EL (cell line): ENCODE measurements at places on chromosomes 13 and 19.

DNA sequence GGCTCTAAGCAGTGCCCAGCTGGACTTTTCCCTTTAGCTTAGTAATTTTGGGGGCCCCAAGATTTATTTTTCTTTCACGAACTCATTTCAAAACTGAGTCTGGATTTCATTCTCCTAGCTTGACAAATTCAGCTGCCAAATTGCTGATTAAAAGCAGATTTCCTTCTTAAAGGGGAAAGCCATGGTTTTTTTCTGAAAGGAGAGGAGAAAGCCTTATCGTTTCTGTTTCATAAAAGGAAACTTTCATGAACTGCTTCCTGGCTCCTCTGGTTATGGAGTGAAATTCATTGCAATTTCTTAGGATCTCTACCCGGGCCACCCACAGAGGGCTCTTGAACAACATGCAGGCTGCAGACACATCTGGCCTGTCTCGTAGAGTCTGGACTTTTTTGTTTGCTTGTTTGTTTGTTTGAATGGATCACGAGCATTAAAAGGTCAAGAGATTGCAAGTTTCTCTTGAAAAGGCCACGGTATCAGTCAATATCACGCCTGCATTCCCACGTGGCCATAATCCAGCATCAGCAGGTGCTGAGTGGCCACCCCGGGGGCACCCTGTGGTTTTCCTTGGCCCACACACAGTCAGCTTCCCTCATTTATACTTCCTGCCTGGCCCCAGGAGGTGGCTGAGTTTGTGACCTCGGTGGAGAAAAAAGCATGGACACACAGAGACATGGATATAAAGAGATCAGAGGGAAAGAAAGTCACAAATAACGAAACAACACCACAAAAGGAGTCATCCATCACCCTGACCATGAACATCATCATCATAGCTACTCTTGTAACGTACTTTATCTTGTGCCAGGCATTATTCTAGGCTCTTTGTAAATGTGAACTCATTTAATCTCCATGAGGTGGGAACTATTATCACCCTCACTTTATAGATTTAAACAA is 10.5 kb upstream of the KLK4 start:
- DNase-seq = peak; percentile 12

GRCh38 chr13:110251193-110251819 is 55.7 kb downstream of the COL4A1 start:
- no peak for DNase-seq

- no peak for DNase-seq
Observed at GRCh38 chr19:55442372-55442961, 633 bp downstream of the SHISA7 start.

- DNase-seq = peak; percentile 49
Observed at GRCh38 chr19:15316498-15316897, 15.8 kb downstream of the BRD4 start.

- DNase-seq = peak; percentile 93
Observed at GRCh38 chr13:30341815-30342570, 34.6 kb upstream of the KATNAL1 start.

- no peak for DNase-seq
Observed at GRCh38 chr19:35070471-35070870, 28.9 kb downstream of the HPN start.

- peak; percentile 55 for DNase-seq
Observed at GRCh38 chr19:19406878-19407632, 1.6 kb downstream of the GATAD2A start.

DNA sequence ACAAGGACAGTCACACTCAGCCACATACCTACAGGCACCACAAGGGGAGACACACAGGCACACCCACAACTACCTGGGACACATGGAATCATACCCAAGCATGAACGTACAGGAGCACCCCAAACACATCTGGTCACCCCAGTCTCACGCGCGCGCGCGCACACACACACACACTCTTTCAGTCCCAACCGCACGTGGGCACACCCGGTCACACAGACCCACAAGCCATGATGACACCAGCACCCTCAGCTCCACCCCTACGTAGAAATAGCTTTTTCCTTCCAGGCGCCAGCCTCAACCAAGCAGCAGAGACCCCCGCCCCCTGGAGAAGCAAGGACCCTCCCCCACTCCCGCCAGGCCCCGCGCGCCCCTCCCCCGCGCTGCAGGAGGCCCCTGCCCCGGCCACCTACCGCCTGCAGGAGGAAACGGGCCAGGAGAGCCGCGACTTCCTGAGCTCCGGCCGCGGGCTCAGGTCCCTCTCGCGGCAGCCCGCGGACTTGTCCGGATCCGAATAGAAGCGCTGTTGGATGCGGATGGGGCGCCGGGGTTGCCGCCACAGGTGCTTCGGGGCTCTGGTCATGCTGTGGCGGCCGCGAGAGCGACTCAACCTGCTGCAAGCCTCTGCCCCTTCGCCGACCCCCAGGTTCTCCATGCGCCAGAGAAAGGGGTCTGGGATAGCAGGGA is 6.4 kb upstream of the PDE4C start:
- DNase-seq = peak; percentile 25

DNA sequence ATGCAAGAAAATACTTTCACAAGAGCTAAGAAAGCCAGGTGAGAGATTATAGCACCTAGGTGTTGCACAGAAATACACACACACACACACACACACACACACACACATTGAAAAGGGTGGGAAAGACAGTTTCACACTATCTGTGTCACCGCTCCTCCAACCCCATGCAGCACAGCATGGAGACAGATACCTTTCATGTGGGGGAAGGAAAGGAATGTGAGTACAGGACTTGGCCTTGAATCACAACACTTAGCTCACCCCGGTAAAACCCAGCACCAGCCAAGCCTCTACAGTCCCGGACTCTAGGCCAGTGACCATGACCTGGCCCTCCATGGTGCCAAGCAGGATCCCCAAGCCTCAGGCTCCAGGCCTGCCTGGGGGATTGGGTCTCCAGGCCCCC is 462.0 kb upstream of the SPRY2 start:
- DNase-seq = no peak

DNA sequence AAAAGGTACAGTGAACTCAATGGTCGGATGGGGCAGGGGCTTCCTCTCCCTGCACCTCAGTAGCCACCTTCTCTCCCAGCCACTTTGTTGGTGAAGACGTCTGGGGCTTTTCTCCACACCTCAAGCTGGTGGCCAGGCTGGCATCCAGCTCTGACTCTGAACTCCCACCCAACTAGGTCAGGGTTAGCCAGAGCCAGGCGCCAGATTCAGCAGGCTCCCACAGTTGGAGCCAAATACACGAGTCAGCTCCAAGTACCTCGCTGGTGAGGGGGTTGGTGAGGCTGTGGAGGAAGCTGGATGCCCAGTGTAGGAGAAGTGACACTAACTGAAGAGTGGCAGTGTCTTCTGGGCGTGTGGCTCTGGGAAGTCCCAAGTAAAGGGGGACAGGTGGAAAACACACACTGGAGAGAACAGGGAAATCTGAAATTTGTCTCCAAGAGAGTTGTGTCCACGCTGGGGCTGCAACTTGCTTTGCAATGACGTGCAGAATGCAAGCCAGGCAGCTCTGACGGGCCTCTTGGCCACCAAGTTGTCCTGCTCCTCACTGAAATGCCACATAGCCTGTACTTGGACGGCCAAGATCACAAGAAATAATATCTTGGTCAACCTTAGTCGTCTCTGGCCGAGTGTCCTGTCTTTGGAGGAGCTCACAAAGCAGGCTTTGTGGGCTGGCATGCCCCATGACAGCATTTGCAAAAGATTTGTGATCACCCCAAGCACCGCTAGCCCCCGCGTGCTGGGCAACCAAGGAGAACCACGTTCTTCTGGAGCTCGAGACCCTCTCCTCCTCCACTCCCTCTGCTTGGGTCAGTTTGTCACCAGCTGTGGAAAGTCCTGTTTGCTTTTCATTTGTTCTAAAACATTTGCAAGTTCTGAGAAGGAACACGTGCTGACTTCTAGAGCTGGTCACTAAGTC is 18.1 kb downstream of the SLC7A1 start:
- peak; percentile 34 for DNase-seq

GRCh38 chr19:14369399-14370168 is 11.7 kb upstream of the ADGRE5 start:
- DNase-seq = peak; percentile 47

- no peak for DNase-seq
Observed at GRCh38 chr13:112184261-112184660, 117.3 kb downstream of the SOX1 start.

DNA sequence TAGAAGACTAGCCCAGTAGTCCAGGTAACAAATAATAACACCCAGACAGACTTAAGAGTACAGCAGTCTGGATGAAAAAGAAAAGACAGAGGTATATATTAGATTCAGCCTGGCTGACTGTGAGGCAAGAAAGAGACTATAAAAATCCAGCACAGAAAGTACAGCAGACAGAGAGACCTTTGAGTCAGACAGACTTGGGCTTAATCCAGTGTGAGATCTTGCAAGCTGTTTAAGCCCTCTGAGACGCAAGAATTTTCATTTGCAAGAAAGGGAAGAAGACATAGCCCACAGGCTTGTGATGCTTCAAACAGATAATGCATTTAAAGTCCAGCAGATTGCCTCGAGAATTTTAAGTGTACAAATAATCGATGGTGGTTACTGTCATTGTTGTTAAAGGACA is 471.4 kb downstream of the LIG4 start:
- DNase-seq = no peak

- no peak for DNase-seq
Observed at GRCh38 chr19:29366757-29367156, 153.8 kb upstream of the UQCRFS1 start.

GRCh38 chr19:41928221-41928683 is at the start of gene ERFL:
TSS of gene ERFL (minus strand) at chr19:41928449. CDS start at chr19:41912919, 15,530 bp downstream.
- peak; percentile 31 for DNase-seq

- no peak for DNase-seq
Observed at GRCh38 chr19:40598918-40599307, 2.3 kb upstream of the LTBP4 start.

GRCh38 chr19:17234911-17235299 is 8.9 kb downstream of the OCEL1 start:
- peak; percentile 65 for DNase-seq

GRCh38 chr19:35119578-35120155 is 4.0 kb downstream of the FXYD3 start:
- no peak for DNase-seq

DNA sequence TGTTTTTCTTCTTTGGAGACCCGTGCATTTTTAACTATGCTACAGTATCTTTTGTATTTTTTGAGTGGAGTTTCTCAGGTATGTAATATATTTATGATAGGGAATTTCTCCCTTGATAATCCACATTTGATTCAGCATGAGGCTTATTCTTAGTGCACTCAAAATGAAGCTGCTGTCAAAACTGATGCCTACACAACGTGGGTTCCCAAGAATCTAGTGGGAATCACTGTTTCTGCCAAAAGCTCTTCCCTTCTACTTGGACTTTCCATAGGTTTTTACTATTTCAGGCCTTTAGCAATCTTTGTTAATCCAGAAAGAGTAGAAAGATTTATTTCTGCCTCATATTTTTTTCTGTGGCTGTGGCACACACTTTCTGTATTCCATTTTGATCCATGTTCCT is 1003.7 kb downstream of the SLITRK5 start:
- DNase-seq = no peak

DNA sequence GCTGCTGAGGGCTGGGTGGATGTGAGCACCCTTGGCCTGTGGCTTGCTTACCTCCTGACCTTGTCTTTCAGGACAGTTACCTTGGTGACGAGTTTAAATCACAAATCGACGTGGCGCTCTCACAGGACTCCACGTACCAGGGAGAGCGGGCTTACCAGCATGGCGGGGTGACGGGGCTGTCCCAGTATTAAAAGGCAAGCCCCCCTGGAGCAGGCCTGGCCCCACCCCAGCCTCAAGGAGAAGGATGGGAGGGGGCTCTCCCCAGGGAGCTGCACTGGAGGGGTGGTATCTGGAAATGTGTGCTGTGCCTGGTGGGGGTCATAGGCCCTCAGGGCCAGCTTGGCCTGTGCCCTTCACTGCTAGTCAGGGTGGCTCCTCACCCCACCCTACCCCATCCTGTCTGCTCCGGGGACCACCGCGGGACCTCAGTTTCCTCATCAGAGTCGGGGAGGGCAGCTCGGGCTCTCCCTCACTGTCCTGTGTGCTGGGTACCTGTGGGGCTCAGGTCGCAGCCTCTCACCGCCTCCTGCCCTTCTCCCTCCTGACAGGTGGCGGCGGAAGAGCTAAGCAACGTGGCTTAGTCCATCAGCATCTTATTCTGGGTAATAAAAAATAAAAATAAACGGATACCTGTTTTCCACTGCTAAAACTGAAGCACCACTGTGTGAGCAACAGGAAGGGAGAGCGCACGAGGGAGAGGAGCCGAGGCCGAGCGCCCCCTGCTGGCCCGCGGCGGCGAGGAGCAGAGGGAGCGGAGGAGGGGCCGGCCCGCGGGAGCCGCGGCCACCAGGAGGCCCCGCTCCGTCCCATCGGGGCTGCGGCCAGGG is 29.8 kb downstream of the CERS1 start:
- DNase-seq = peak; percentile 62

DNA sequence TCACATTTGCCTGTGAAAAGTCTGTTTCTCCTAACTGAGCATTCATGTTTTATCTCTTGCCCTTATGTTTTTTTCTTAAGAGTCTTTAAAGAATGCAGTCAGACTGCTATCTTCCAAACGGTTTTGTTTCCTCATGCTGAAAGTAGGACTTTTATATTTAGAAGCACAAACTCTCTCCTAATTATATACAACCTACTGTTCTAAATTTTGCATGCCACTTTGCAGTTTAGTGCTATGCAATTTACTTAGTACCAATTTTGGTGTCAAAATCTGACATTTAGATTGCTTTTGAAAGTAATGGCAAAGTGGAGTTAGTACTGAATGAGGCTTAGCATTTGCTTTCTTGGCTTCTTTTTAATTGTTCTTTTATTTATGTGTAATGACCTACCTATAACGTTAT is 55.1 kb upstream of the PCDH20 start:
- no peak for DNase-seq

GRCh38 chr13:52842441-52842840 is 6.0 kb downstream of the PCDH8 start:
- DNase-seq = no peak

DNA sequence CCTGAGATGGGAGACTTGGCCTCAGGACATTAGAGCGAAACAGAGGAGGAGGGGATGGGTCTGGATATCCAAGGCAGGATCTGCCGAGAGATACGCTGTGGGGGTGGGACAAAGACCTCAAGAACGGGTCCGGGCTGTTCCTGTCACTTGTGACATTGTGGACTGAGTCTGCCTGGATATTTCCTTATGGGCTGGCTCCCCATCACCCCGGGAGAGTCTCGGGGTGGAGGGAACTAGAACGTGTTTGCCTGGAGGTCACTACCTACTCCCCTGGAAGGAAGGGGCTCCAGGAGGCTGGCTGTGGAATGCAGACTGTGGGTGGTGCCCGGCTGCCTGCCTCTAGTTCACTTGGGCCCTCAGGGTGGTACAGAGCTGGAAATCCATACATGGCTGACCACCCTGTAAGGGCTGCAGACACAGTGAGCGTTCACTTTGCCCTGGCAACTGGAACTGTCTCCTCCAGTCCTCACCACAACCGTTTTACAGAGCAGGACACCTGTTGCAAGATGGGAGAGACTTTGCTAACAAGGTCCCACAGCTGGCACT is 26.4 kb downstream of the DNM2 start:
- no peak for DNase-seq

DNA sequence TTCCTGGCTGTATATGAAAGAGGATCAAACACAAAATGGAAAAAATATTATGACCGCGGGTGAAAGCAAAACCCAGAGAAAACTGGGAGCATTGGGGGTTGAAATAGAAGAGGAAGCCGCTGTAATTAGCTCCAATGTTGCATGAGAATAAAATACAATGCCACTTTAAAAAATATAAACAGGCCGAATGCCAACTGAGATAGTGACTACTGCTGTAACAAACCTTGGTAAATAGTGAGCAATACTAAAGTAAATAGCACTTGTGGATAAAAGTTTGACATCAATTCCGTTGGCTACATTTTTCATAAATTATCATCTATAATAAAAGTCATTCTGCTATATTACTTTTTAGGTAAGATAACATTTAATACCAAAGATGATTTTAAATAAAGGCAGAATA is 395.8 kb upstream of the MIR17HG start:
- DNase-seq = no peak

- no peak for DNase-seq
Observed at GRCh38 chr19:30090476-30090875, 148.4 kb downstream of the URI1 start.
